NCI-H1436 treated with DMSO at 0.1 percent for 48 hours (cell line): ENCODE measurements at places on chromosomes 3 and 15.

DNA sequence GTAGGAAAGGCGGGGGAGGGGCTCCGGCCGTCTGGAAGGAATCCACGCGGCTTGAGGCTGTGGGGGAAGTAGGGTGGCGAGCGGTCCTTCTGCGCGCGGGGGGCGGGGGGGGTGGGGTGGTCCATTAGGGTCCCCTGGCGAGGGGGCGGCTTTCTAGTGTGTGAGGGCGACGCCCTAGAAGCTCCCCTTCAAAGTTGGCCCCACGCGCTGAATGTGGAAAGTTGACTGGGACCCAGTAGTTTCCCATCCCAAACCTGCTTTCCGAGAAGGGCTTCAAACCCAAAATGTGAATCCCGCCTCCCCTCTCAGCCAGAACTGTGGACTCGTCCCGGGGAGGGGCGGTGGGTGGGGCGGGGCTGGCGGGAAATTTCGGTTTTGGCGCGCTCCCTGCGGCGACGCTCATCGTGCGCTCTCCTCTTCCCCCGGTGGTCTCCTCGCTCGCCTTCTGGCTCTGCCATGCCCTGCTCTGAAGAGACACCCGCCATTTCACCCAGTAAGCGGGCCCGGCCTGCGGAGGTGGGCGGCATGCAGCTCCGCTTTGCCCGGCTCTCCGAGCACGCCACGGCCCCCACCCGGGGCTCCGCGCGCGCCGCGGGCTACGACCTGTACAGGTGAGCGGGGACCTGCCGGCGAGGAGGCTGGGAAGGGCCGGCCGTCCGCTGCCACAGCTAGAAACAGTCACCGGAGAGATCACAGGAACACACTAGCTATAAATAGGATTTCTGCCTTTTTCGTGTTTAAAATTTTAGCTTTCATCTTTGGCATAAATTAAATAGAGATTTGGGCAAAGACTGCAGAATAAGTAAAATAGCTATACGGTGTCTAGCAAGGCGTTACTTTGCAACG is 790 bp downstream of the DUT start:
- no peak for DNase-seq

DNA sequence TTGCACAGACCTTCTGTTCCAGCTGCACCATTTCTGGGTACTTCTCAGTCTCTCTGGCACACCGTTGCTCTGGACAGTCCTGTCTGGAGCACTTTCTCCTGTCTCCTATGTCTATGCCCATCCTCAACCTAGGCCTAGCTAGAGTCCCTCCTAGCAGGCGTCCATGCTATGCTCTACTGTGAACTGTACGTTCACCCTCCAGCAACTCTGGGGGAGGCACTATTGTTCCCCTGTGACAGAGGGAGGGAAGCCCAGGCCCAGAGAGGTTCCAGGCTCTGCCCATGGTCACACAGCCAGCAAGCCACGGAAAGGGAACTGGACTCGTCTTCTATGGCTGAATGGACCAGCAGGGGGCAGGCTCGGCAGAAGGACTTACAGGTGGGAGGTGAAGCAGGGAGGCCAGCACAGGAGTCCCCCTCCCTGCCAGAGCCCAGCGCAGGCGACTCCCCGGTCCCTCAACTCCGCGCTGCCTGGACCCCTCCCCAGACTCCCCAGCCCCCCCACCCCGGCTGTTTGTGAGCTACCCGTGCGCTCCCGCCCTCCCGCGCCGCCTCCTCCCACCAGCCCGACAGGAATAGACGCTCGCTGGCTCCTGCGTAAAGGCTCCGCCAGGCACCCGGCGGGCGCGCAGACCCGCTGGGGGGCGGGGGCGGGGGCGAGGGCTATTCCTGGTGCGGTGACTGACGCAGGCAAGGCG is 1.7 kb upstream of the LINGO1 start:
- DNase-seq = peak; percentile 27

DNA sequence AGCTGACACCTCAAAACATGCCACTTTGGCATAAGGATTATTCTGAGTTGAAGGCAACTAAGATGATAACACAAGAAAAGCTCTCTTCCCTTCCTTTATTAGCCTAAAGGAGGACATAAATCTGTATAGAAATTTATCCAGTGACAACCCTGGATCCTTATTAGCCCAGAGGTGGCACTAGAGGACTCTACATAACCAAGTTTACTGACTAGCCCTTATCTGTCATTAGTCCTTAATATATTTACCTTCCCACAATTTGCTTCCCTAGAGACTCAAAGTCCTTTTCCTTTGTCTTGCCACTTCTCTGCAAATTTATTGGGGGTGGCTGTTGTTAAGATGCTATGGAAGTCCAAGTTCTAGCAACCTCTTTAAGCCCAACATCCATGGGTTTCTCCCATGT is 26.7 kb downstream of the CEP70 start:
- DNase-seq = no peak

DNA sequence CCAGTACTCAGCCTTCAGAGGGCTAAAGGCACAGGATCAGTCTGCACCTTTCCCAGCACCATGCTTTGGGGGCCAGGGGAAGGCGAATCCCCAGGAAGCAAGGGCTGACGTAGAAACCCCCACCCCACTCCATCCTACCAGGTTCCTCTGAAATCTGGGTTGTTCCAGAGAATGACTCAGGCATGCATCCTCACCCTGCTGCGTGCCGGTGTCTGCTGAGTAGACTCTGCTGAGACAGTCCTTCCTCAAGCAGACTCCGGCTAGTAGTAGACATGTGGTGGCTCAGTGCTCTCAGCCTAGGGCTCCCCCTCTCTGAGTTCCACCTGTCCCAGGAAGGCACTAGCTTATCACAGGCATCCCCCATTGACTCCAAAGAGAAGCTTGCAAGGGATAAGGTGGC is 9.0 kb downstream of the TMEM43 start:
- DNase-seq = no peak

- no peak for DNase-seq
These were observed 177.1 kb downstream of the CD47 start for GRCh38 chr3:107913701-107914100.

DNA sequence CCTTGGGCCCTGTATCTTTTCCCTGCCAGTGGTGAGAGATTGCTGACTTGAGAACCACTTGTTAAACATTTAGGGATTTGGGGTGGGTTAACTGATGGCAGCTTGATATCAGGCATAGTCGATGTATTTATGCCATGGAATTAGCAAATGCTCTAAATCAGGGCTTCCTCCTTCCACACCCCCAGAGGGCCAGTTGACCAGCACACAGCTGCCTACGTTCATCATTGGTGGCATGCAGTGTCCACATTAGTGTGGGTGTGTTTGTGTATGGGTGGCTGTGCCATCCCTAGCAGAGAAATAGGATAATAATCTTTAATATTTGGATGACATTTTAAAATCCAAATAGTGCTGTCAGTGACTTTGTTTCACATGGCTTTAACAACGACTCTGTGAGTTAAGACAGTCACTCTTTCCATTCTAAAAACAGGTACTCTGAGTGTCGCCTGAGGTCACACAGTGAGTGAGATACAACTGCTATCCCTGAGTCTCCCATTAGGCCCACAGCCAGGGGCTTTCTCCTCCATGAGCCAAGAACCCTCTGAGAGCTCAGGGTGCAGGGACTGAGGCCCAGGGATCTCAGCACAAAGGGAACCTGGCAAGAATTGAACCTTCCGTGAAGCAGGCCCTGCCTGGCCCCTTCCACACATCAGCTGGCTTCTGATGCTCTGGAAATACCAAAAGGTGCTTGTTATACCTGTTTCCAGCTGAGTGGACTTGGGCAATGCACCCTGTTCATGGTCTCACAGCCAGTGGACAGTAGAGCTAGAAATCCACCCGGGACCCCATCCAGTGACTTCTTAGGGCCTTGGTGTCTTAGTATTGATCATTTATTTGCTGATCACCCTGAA is 4.3 kb upstream of the LTF start:
- no peak for DNase-seq
